NCI-H2171 treated with DMSO at 0.1 percent for 48 hours (cell line): ENCODE measurements at places on chromosomes 6 and 20.

DNA sequence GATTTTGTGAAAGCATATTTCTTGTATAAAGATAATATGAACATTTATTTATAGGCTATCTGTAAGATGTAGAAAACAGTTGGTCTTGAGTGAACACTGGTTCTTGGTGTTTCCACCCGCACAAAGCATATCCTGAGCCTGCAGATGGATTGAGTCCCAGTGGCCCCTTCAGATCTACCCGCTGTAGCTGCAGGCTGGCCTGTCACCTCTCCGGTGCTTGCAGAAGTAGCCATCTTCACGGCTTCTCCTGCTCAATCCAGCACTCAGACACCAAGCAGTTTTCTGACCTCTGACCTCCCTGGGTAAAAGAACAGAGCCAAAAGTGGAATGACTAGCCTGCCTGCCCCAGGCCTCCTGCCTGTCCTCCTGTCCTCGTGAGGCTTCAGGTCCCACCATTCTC, 22.7 kb downstream of the LYRM2 start:
- no peak for DNase-seq

GRCh38 chr6:150169609-150170008, 26.8 kb downstream of the PPP1R14C start:
- no peak for DNase-seq

GRCh38 chr6:17271628-17272027, 9.5 kb upstream of the RBM24 start:
- no peak for DNase-seq

- no peak for DNase-seq
Measured at GRCh38 chr6:169837529-169838250, 86.3 kb downstream of the ERMARD start.

- no peak for DNase-seq
Measured at GRCh38 chr6:163776196-163776905, 361.8 kb downstream of the QKI start.
